Activated T-cell treated with anti-CD3 and anti-CD28 coated beads for 24 hours (primary cell): ENCODE measurements at places on chromosomes 1 and 21.

GRCh38 chr1:46806196-46807020 lies 7.6 kb downstream of the CYP4B1 start:
- no peak for DNase-seq

DNA sequence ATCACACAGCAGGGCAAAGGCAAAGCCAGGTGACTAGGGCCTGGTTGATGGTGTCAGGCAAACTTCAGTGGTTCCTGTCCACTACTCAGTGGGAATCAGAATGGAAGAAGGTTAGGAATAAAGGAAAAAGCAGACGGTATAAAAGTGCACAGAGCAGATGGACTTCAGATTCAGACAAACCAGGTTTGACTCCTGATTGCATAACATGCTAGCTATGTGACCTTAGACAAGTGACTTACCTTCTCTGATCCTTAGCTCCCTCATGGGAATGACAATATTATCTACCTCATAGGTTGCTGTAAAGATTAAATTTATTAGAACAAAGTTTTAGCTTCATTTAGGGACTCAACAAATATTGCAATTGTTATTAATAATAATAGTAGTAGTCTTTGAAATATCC lies 4.9 kb downstream of the PAQR7 start:
- no peak for DNase-seq

GRCh38 chr21:38531591-38531990 lies 33.3 kb upstream of the ERG start:
- DNase-seq = no peak

DNA sequence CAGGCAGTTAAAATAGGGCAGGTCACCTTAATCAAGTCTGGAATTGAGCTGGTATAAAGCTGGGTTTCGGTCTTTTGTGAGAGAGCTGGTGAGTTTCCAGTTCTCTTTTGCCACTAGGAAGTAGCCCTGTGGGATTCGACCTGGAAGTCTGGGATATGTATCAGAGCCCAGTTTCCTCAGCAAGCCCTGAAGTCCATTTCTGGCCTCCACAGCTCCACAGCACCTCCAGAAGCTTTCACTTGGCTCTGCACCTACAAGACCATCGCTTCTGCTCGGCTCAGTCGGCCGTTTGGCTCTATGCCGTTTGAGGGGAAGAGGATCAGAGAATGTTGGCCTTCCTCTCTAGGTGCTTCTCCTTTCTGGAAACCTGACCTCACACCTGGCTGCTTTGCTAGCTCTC lies 148.0 kb downstream of the GALNT2 start:
- DNase-seq = no peak

GRCh38 chr1:114369930-114370329 lies 141.1 kb downstream of the TRIM33 start:
- DNase-seq = no peak

DNA sequence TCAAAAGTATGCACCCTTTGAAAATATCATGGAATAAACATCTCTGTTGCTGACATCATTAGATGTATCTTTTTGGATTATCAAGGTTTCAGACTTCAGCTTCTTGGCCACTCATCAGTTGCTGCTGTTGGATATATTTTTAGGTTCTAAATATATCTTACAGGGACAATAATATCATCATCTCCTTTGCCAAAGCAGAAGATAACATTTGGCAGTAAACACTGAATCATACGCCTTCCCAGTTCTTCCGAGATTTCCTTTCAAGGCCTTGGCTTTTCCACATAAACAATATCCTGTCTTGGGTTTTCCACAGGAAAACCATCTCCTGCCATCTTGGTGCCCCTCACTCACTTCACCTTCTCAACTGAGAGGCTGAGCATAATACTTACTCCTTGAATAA lies 39.3 kb downstream of the RGS7 start:
- no peak for DNase-seq

DNA sequence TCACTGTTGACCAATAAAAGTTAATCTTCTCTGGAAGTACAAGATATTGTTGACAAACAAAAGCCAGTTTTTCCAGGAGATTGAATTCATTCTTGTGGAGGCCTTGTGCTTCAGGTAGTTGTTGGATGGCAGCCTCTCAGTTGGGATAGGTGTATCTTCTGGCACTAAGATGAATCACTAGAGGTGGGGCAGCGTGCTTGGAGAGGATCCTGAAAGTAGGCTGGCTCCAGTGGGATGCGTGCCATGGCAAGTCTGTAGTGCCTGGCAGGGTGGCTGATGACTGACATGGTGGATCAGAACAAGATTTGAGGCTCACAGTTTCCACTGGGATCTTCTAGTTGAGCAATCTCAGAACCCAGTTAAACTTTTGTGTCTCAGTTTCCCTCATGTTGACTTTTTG lies 2.4 kb downstream of the VPS13D start:
- DNase-seq = no peak

- DNase-seq = no peak
Observed at GRCh38 chr1:98962156-98962555, 42.5 kb downstream of the PLPPR5 start.
